ENCODE measurements at places on chromosomes 1 and 21. TPM values are rescaled to one million over a fixed set of nuclear protein-coding genes. Genes with fewer than 3 reads are reported as not detected.

GRCh38 chr1:32761936-32762335 is 55.2 kb downstream of the YARS1 start:
- DNase-seq = no peak

GRCh38 chr1:215665215-215665614 is 98.1 kb downstream of the KCTD3 start:
- no peak for DNase-seq

DNA sequence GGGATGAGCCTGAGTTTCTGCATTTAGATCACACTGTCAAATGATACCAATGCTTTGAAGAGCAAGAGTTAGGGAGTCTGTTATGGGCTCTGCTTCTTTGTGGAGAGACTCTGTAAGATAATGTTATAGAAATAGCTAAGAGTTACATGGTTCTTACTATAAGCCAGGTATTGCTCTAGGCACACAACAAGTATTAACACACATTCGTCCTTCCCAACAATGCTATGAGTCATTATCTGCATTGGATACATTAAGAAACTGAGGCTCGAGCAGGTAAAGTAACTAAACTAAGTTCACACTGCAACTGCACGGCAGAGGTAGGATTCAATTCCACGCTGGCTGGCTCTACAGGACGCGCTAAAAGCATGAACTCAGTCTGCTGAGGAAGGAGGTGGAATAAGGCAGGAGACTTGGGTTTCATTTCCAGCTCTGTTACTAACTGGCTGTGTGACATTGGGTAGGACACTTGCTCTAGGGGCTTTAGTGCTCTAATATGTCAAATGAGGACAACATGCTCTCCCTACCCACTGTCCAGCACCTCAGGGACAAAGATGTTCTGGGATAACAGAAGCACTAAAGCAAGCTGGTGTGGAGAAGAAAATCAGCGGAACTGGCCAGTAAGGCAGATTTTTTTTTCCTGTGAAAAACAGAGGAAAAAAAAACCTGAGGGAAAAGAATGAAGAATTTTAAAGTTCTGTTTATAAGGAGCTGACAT is 23.7 kb upstream of the IL20 start:
- DNase-seq = no peak

GRCh38 chr21:42698733-42699132 is 45.3 kb downstream of the PDE9A start:
- DNase-seq = no peak

DNA sequence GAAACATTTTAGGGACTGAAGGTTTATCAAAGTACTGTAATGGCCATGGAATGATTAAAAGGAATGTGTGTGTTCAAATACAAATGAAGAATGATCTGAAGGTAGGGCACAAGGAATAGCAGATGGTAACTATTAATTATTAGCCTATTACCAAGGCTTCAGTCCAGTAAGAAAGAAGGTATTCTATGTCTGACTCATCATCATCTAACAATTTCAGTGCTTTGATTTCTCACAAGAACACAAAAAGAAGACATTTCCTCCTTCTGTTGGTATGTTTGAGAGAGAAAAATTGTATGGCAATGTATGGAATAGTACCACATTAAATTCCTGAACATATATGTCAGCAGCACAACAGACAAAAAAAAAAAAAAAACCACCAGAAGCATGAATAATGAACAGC is 57.5 kb downstream of the TYW3 start:
- no peak for DNase-seq

GRCh38 chr21:33940164-33940880 is 24.7 kb upstream of the ATP5PO start:
- DNase-seq = no peak

- DNase-seq = no peak
These were observed 2.7 kb downstream of the PTPRC start for GRCh38 chr1:198641501-198641900.

DNA sequence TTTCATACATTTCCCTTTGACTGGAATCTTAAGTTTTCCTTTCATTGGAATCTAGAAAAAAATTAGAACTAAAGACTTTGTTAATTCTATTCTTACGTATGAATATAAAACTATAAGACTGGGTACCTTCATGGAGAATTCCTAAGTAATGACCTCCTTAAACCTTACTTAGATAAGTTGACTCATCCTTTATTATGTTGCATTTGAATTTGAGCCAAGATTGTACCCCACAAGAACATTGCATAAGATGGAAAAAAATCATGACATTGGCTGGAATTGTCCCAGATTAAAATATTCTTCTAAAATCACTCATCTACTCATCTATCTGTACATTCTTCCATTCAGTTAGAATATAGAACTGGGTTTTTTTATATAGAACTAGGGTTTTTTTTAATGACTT is 137.4 kb downstream of the C1orf21 start:
- DNase-seq = no peak

- DNase-seq = no peak
These were observed 114.3 kb upstream of the RUNX1 start for GRCh38 chr21:35163411-35163810.

The NR5A2 gene
- 27.9 TPM for total RNA-seq

The LCE1E gene
- not detected for total RNA-seq

The PKP1 gene
- total RNA-seq = 0.03 TPM

The SDC3 gene
- 17.1 TPM for total RNA-seq

The C1orf21 gene
- 19.6 TPM for total RNA-seq

The RNPC3 gene
- 12.7 TPM for total RNA-seq

Data from left lobe of liver (tissue), 2 donors.